ENCODE measurements at places on chromosomes 1 and 21.
A peak's percentile ranks its signal among the peaks of the same experiment; 100 is the strongest.

DNA sequence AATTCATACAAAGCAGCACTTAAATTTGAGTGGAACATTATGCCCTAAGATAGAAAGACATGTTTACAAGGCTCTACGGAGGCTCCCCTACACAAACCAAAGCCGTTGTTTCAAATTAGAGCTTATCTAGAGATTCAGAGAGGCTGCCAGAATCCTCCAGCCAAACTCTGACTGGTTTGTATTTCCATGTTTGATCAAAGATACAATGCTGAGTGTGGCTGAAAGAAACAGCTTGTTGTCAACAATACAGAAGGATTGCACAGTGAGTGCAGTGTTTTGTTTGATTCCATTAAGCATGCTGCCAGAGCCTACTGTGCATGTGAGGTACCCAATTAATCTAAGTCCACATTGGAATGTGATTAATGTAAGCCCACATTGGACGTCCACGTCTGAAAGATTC, 402.7 kb downstream of the DISC1 start:
- no peak for DNase-seq

GRCh38 chr1:110495926-110496600, 22.9 kb downstream of the KCNA10 start:
- peak; percentile 83 for DNase-seq

DNA sequence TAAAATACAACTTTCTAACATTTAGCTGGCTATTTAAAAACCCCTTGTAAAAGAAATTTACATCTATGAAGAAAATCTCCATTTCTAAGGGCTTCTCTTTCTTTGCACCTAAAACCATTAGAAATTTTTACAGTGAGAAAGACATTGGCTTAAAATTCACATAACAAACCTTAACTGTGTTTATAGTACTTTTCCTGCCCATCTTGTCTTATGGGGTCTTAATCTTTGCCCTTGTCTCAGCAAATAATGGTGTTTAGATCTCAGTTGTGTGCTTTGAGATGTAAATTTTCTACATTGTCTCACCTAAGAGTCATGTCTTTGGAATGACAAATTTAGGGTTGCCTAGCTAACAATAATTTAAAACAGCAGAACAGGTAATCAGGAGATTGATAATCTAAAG, 71.5 kb downstream of the DDAH1 start:
- DNase-seq = no peak

DNA sequence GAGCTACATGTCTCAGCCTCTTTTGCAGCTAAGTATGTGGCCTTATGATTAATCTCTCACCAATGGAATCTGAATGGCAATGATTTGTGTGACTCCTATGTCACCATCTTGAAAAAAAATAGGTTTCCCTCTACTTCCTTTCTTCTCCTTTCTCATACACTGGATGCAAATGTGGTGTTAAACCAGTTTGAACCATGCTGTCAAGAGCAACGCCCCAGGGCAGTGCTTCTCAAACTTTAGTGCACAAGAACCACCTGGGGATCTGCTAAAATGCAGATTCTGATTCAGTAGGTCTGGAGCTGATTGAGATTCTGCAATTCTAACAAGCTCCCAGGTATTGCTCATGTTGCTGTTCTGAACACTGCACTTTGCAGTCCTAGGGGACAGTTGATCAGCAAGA, 44.7 kb upstream of the ZNF644 start:
- DNase-seq = no peak

DNA sequence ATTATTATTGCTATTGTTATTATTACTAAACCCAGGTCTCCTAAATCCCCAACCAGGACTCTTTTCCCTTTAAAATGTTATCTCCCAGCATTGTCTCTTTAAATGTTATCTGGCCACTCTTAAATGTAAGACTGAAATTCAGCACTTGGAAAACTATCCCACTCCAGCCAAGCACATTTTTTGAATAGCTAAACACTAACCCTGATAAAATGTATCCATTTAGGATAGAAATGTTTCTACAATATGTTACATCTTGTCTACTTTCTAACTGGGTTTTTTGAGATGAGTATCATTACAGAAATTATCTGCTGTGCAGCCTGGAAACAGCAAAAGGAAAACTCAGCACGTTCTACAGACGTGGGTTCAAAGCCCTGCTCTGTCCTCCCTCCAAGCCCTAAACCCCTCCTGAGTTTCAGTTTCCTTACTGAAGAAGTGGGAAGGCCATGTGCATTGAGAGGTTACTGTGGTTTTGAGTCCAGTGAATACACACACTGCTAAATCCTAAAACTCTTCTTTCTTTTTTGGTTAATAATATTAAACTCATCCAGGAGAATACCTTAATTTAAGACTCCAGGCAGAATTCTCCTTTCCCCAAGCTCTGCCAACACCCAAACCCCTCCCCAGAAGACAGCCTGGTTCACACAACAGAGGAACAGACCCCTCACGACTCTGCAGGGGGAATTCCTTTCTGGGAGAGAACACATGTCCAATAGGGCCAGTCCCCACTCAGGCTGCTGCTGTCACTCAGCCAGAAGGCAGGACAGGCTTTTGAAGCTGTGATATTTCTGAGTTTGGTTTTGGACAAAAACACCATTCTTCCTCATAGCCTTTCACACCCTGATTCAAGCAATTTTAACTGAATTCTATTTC, 41.9 kb downstream of the HIVEP3 start:
- DNase-seq = no peak

GRCh38 chr1:71473331-71473730, 392.5 kb upstream of the ZRANB2 start:
- no peak for DNase-seq

GRCh38 chr1:103074224-103074623, 34.1 kb downstream of the COL11A1 start:
- DNase-seq = no peak

GRCh38 chr1:1567152-1567875, 7.3 kb downstream of the SSU72 start:
- DNase-seq = no peak

GRCh38 chr1:29682919-29683295, 446.6 kb downstream of the PTPRU start:
- DNase-seq = no peak

- no peak for DNase-seq
These were observed 255.1 kb downstream of the NFIA start for GRCh38 chr1:61337441-61337951.

DNA sequence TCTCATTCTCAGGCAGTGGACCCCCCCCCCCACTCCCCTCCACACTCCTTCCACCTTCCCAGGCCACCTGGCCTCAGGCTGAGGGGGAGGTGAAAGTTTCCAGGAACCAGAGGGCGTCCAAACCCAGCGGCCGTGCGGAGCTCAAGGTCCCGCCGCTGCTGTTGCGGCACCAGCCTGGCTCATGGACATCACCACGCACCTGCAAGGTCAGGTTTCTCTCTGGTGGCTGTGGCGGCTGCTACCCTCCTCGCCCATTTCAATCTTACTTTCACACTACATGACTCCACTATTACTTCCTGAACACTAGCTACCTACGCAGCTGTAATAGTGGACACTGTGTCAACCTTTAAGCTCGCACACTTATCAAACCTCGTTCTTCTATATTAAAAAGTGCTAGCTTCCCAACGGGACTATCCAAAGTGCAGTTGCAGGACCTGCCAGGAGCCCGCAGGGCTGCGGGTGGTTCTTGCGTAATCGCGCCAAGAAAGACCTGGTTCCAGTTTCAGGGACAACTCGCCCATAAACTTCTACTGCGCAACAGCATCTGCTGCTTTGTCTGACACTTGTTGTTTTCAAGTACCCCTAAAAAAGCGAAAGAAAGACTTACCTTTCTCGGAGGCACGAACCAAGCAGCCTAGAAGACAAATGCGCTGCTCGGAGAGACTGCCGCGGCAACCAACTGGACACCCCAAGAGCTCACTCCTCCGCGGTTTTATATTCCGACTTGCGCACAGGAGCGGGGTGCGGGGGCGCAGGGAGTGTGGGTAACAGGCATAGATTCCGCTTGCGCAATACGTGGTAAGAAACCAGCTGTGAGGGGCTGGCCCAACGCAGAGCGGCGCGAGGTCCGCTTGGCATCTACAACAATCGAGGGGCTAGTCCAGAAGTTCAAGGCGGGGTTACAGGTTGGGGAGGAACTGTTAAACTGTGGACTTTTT, at the start of gene DIRAS3:
Gene DIRAS3, minus strand, starts transcription at position 687 of the 938 bp plus-strand sequence. CDS start 3,330 bp downstream, outside the sequence.
- no peak for DNase-seq

- DNase-seq = no peak
These were observed 12.0 kb upstream of the PCBP3 start for GRCh38 chr21:45631540-45631939.

GRCh38 chr1:43305926-43306687, 5.3 kb downstream of the TIE1 start:
- peak; percentile 12 for DNase-seq

DNA sequence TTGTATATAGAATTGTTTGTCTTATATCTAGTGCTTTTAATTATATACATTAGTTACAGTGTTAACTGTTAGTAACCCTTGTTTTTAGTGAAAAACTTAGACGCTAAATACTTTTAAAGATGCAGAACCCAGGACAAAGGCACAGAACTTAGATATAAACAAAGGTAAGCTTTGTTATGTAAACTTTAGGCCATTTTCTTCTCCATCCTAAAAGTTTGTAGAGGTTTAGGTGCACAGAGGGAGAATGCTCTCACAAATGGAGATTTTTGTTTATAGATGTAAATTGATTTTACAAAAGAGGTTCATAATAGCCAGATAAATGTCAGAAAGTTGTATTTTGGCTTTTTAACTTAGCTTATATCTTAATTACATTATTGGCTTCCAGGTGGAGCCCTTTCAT, 490.5 kb upstream of the LRRC7 start:
- DNase-seq = no peak

GRCh38 chr1:22292011-22292788, 149.3 kb upstream of the WNT4 start:
- no peak for DNase-seq

GRCh38 chr1:103509250-103509649, 16.2 kb upstream of the RNPC3 start:
- DNase-seq = no peak

DNA sequence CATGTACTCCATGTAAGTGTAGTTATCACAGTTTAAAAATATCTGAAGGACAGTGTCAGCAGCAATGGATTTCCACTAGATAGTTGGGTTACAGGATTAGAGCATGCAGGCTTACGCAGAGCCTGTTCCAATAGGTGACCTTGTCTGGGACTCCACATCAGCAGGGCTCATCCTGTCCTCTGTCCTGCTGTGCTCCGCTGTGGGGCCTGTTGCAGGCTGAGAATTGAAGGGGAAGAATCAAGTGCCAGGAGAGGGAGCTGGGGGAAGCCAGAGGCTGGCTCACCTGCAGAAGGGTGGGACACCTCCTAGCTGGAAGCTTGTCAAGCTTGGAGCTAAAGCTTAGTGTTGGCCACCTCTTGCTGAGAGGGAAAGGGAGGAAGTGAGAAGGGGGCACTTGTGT, 62.8 kb downstream of the XCL2 start:
- no peak for DNase-seq

DNA sequence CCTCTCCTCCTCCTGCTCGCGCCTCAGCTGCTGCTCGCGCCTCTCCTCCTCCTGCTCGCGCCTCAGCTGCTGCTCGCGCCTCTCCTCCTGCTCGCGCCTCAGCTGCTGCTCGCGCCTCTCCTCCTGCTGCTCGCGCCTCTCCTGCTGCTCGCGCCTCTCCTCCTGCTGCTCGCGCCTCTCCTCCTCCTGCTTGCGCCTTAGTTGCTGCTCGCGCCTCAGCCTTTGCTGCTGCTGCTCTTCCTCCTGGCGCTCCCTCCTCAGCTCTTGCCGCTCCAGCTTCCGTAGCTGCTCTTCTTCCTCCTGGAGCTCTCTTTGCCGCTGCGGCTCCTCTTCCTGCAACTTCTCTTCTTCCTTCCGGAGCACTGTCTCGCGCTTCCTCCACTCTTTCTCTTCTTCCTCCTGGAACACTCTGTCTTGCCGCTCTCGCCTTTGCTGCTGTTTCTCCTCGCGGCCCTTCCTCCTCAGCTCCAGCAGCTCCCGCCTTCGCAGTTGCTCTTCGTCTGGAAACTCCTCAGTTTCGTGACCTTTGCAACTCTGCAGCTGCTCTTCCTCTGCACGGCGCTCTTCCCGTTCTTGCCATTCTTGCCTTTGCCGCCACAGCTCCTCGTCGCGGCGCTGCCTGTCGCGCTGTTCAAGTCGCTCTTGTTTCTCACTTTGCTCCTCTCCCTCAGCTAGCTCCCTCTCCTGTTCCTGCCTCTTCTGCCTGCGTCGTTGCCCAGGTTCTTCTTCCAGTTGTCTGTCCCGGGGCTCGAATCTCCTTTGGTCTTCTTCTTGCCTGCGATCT, 3.0 kb downstream of the TCHH start:
- no peak for DNase-seq

DNA sequence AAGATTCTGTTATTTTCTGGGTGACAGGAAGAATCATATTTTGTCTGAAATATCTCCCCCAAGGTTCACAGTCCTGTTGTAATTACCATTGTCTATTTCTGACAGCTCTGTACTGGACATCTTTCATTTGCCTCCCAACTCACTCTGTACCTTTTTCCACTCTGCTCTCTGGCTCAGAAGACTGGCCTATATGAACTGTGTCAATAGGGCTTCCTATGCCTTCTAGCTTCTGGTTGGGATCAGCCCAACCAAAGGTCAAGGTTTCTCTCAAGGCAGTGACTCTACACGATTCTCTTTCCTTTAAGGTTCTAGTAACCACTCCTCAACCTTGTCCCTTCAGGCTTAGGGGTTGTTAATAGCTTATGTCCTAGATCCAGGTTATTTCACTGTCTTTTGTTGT, 17.5 kb downstream of the KLHL12 start:
- DNase-seq = no peak

- no peak for DNase-seq
These were observed 124.7 kb downstream of the CASZ1 start for GRCh38 chr1:10671622-10672342.

GRCh38 chr1:110912784-110913183, 39.8 kb downstream of the CD53 start:
- no peak for DNase-seq

DNA sequence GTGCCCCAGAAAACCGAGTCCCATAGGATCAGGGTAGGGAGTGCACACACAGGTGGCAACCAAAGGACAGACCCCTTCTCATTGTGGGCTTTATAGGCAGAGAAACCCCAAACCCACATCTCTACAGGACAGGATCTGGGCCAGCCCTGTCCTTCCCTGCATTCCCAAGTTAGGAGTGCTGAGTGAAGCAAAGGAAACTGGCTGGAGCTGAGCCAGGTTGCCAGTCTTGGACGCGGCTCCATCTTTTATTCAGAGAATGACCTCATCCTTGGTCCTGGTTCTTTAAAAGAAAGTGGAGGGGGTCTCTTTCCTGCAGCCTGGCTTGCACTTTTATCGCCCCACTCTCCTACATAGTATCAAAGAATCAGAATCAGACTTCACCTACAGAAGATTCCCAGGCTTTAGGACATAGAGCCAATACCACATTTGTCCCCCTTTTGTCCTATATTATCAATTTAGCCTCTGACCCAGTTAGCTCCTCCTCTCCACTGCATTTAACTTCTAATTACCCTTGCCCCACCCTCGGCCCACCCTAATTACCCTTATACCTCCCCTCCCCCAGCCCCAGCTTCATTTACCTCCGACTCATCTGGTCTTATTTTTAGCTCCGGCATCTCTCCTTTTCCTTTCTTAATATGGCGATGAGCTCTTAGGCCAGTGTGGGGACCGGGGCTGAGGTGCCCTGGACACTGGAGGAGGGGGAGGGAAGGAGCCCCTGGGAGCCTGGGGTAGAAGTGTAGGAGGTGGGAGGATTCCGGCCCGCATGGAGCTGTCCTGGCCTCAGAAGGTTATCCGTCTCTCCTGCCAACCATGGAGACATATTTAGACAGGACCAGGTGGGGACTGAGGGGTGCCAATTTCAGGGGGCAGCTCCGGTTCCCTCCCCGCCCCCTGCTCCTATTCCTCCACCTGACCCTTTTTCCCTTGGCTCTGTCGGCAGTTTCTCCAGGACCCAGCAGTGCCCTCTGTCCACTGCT, at the start of gene CASQ1:
Gene CASQ1, plus strand, starts transcription at position 927 of the 977 bp plus-strand sequence. CDS start 177 bp downstream, outside the sequence.
- DNase-seq = peak; percentile 79

- DNase-seq = no peak
These were observed 79.7 kb upstream of the RUNX3 start for GRCh38 chr1:25009671-25010262.
